AG09319 (cell line): ENCODE measurements at places on chromosomes 6 and 20.

- DNase-seq, result no peak
Observed at GRCh38 chr20:25544311-25544710, 41.0 kb downstream of the NINL start.

GRCh38 chr6:90938122-90938521, 351.2 kb upstream of the MAP3K7 start:
- DNase-seq, result no peak

- DNase-seq, result no peak
Observed at GRCh38 chr20:51525241-51526105, 17.0 kb downstream of the NFATC2 start.

GRCh38 chr6:81795890-81796289, 43.4 kb upstream of the TENT5A start:
- no peak for DNase-seq

DNA sequence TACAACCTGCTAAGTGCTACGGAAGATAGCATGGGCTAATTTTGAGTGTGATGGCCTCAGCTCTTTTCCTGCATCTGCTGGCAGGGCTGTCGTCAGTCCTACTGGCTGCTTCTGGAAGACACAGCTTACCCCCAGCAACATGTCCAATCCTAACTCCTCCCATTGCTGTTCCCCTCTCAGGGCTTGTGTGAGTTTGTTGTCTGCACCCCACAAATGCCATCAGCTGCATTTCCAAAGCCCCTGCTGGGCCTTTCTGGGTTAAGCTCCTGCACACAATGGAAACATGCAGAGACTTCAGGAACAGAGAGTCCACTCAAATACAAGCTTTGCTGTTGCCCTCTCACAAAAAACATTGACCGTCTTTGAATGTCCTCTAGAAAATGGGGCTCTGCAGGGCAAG, 84.7 kb downstream of the RNF182 start:
- DNase-seq, result no peak

DNA sequence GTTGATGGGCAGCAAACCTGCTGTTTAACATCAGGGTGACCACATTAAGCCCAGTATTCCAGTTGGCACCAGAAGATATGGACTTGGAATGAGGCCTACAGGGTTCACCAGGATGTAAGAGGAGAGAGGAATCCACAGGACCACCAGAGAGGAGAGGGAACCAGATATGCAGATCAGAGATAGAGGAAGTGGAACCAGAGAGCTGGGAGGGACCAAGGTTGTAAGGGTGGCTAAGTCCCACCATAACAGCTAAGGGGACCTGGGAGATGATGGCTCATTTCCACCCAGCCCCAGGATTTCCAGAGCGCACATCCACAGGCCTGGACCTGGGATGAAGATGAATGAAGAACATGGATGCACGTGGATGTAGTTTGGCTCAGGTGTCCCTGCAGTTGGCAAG, 11.1 kb downstream of the BTN2A1 start:
- DNase-seq, result no peak

- no peak for DNase-seq
Observed at GRCh38 chr6:26009817-26010216, 47.2 kb downstream of the TRIM38 start.

DNA sequence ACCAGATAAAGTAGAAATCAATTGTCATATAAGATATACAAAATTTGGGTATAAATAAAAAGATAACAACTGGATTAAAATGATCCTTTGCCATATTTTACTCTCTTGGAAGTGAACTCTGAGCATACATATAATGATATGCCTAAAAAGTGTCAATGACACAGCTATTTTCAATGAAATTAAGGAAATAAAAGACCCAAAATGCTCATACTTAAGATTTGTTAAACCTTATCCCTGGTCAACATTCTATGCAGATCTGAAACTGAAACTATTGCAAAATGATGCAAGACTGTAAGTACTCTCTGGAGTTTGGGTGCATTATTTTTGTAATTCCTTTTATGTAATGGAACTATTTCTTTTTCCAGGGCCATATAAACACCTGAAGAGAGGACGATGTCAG, 119.0 kb upstream of the SGK1 start:
- no peak for DNase-seq

DNA sequence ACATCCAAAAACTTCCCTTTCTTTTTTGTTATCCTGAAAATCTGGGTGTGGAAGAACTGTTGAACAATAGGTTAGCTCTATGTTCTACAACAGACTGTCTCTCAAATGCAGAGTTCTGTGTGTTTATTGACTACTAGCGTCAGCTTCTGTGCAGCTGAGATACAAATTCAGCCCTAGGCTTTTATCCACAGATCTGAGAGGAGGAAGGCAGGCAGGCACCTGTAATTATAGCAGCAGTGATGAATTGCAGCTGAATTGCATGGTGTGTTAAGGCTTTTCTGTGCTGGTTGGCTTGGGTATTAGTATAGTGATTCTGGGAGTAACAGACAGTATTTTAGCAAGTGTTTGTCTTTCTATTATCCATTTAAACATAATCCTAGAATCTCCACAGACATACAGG, 24.4 kb downstream of the GRIK2 start:
- no peak for DNase-seq

GRCh38 chr20:32678948-32679347, 5.2 kb upstream of the C20orf203 start:
- peak; percentile 18 for DNase-seq

DNA sequence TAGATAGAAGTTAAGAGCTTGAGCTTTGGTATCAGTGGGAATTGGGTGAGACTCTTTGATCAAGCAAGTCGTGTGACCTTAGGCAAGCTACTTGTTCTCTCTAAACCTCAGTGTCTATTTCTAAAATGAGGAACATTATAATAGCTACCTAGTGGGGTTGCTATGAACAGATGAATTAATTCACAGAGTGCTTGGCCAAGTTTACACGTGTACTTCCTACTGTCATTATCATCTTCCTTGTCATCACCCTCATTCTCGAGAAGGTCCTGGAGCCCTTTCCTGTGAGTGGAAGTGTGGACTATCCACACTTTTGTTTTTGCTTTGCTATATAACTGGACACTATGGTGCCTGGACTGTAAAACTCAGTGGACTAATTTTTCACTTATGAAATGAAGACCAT, 64.0 kb downstream of the BCKDHB start:
- no peak for DNase-seq

GRCh38 chr6:130322673-130323268, 43.0 kb upstream of the TMEM200A start:
- peak; percentile 54 for DNase-seq

DNA sequence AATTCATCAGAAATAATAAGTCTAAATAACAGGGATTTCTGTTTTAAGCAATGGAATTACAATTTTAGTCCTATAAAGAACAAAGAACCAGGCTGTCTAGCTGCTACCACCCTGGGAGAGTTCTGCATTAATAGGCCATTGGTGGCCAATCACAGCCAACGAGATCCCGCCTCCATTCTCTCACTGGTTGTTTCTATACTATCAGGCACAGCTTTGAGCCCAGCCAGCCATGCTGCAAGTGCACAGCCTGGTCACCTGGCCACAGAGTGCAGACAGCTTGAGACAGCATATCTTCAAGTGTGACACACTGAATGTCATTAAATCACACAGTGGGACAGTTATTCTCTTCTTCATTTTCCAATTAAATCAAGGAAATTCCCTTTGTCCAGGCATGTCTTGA, 16.1 kb upstream of the RAB22A start:
- DNase-seq, result no peak

GRCh38 chr6:20814494-20814893, 280.2 kb downstream of the CDKAL1 start:
- no peak for DNase-seq

- DNase-seq, result no peak
Observed at GRCh38 chr6:125312478-125312877, 10.7 kb upstream of the HDDC2 start.

DNA sequence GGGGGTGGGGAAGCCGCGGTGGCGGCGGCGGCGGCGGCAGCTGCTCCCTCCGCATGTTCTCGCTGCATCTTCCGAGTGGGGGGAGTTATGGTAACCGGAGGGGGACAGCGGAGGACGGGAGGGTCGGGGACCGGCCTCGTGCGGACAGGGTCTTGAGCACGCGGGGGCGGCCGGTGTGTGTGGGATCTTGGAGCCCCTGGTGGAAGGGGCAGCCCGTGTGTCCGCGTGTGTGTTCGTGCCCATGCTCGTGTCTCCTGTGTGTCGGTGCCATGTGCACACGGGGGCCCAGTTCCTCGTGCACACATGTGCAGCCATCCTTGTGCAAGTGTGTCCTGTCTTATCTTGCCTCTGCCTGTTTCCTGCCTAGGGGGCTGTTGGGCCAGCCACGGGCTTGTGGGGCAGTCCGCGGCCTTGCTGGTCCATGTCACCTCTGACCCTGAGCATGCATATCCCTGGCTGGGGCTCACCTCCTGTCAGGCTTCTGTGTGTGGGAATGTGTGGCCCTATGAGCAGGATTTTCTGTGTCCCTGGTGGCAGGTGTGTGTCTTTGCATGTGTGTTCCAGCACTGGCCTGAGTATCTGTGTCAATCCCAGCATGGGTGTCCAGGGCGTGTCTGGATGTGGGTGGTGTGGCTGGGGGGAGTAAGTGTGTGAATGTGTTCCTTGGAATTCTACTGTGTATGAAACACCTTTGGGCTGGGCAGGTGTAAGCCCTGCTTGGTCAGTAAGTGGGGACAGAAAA, 8.5 kb downstream of the SYNGAP1 start:
- no peak for DNase-seq

- DNase-seq, result no peak
Observed at GRCh38 chr6:7559651-7560385, 18.3 kb downstream of the DSP start.

DNA sequence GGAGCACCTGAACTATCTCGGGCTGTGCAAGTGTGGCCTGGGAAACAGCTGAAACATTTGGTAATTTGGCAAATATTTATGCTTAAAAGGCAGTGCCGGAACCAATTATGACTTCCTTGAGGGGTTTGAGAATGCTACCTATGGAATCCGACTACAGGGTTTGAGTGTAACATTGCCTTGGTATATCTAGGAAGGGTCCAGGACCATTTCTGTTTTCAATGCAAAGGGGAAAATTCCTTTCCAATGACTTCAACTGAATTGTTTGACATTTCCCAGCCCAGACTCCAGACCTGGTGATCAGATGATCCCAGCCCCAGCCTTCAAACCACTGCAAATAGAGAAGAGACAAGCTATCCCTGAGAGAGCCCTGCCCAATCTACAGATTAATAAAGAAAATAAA, 4.6 kb upstream of the PPP1R3G start:
- no peak for DNase-seq

GRCh38 chr20:31392836-31393235, 2.4 kb upstream of the DEFB119 start:
- DNase-seq, result no peak

DNA sequence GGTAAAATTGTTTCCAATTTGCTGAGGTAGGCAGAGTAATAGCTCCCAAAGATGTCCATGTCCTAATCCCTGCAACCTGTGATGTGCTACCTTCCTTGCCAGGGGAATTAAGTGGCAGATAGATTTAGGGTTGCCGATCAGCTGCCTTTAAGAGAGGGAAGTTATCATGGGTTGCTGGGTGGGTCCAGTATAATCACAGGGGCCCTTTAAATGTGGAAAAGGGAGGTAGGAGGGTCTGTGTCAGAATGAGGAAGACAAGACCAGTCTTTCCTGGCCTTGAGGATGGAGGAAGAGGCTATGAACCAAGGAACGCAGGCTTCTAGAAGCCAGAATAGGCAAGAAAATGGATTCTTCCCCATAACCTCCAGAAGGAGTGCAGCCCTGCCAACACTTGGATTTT, 50.7 kb downstream of the CTCFL start:
- DNase-seq, result no peak

DNA sequence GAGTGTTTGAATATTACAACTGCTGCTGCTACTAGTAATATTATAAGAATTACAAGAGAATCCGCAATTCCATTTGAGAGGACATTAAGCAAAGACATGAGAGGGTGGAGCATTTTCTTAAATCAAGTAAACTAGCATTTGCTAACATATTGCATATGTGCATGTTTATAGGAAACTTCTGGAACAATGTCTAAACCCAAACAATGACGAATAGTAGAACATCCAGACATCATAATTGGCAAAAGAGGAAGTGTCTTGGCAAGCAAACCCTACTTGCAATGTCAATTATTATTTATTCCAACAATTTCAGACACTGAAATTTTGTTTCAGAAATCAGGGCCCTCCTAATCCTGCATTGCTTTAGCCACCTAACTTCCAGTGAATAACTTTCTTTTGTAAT, 1155.3 kb upstream of the GJE1 start:
- DNase-seq, result peak; percentile 68

- no peak for DNase-seq
Observed at GRCh38 chr6:167933847-167934246, 63.6 kb upstream of the KIF25 start.

DNA sequence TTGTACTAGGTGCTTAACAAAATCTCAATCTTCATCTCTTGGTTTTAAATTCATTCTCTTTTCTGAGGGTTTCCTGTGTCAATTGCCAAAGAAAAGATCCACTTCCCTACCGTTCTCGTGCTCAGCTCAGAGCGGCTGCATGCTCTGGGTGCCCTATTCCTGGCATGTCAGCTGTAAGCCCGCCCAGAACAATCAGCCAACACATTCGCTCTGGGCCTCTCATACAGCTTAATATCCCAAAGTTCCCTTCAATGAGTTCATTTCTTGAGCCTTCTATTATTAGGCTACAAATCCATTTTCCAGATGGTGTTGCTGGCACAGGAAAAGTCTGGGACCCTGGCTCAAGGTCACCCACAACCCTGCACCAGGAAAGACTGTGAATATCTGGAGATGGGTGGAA, 24.3 kb upstream of the LRFN2 start:
- no peak for DNase-seq

DNA sequence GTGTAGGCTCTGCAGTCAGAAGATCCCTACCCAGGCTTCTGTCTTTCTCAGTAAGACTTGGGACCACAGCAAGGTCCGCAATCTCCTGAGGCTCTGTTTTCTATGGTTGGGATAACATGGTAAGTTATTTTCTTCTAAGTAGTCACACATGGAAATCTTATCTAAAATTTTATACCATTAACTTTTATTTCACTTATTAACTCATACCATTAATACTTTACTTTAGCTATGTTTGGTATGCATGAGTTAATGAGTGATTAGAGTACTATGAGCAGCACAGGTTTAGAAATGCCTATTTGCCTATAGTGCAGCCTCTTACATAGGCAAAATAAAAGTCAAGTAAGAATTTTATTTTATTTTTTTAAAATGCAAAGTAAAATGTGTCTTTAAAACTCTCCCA, 27.2 kb downstream of the GINM1 start:
- no peak for DNase-seq

- DNase-seq, result no peak
Observed at GRCh38 chr20:62979876-62980373, 26.8 kb downstream of the BHLHE23 start.

- no peak for DNase-seq
Observed at GRCh38 chr6:83044091-83044768, 21.4 kb downstream of the UBE3D start.

GRCh38 chr6:51843456-51844056, 243.9 kb downstream of the PKHD1 start:
- DNase-seq, result no peak

DNA sequence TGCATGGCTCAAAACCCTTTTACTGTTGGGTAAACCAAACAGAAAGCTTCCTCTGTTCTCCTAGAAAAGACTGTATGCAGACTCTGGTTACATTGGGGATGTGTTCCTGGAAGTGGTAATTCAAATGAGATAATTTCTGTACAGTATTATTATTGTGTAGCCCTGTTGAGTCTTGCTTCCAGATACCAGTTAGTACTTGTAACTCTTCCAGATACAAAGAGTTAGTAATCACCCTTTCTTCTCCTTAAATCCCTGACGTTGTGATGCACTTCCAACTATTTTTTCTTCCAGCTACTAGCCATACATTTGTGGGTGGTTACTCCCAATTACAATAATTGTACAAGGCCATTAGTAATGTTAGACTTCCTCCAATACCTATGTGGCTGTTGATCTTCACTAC, 42.3 kb upstream of the GRIK2 start:
- DNase-seq, result no peak
